ENCODE measurements at places on chromosomes 7 and 10. TPM values are rescaled to one million over a fixed set of nuclear protein-coding genes. Genes with fewer than 3 reads are reported as not detected.

Gene MYL10
- total RNA-seq: not detected

Gene SPDYE11
- total RNA-seq: not detected

Gene MTURN
- total RNA-seq: 15.0 TPM

Gene PLCE1
- total RNA-seq: 1.0 TPM

Gene LMTK2
- total RNA-seq: 8.6 TPM

Gene ANKRD1
- total RNA-seq: 321 TPM

Gene NPSR1
- total RNA-seq: not detected

Gene ACHE
- 1.2 TPM for total RNA-seq

All from dermis microvascular lymphatic vessel endothelial cell (primary cell).